ENCODE measurements at places on chromosomes 7 and 10.

DNA sequence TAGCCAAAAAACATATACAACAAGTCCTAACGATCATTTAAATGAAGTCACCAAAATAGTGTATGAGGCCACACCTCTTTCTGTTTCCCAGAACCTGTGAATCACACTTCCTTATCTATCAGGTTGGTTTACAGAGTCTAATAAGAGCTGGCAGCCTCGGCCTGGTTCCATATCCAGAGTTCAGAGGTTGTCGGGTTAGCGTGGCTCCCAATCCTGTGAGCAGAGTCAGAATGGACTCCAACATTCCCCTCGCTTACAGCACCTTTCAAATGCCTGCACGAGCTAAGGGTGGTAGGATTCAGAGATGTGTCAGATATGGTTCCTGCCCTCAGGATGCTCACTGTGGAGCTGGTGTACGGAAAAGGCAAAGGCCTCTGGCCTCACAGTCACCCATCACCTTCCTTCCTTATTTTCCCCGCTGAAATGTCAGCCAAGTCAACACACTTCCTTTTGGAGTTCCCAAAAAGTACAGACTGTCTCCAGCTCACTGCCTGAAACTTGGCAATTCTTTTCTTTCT is 6.0 kb downstream of the IL15RA start:
- DNase-seq = peak; percentile 56

DNA sequence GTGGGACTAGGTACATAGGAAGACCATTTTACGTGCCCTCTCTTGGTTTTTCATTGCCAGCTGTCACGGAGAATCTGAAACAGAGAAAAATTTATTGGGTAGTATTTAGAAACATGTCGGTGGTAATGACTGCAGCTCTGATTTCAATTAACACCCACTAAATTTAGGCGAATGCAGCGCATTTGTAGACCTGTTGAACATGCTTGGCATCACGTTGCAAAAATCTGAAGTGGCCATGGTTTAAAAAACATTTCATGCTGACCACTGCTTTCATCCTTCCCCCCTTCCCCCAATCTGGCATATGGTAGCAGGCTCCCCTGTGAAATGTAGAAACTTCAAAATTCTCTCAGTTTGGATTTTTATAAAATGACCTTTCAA is 34.0 kb downstream of the LRMDA start:
- no peak for DNase-seq

DNA sequence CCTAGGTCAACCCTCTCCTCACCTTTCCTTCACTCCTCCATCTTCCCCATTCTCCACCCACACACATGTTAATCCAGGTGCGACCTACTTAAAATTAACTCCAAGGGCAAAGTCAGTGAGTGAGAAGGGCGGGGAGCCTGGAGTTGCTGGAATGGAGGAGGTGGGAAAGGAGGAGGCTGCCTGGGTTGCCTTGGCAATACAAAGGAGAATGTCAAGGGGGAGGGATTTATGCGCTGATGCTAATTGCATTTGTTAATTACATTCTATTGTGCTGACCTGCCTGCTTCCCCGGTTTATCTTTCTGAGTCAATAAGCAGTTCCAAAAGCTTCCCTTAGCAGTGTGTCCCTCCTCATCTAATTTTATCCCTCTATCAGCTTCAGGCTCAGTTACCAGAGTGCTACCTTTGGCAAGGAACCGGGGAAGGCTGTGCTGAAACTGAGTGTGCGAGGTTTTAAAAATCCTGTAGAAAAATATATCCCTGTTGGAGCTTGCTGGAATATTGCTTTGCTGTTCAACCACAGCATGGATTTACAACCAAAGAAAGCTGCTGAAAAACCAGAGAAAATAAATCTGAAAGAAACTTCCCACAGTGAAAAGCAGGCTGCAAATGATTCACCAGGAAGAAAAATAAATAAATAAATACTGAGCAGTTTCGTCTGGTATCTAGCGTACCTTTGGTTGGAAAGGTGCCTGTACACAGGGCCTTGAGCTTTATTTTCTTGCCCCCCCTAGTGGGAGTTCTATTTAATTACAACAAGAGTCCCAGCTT is 113.2 kb upstream of the DGKB start:
- peak; percentile 14 for DNase-seq

DNA sequence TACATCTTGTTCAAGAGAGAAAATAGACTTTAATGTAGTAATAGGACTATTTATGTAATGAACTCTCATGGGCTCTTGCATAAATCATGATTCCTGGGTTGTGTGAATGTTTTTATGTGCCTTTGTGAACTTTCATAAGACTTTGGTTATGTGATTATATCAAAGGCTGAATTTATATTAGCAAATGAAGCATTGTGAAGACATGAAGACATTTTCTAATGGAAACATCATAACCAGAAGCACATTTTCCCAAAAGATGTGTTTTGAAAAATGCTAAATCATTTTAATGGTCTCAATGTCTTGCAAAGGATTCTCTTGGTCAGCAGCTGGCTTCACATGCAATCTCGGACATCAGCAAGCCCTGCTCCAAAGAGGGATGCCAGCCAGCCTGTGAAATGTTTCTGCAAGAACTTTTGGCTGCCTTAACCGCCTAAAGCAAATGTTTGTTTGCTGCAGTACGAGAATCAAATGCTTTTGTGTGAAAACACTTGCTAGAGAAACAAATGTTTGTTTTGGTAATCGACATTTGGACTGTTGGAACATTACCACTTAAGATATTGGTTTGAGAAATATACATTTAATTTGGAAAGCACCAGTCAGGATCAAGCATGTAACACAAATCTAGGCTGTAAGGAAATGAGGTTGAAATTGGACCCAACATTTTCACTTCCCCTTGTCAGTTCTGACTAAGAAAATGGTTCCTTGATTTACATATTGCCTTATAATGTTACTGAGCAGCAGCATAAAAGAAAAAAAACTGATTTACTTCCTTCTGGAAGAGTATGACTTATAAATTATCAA is 102.1 kb downstream of the RTKN2 start:
- peak; percentile 80 for DNase-seq

DNA sequence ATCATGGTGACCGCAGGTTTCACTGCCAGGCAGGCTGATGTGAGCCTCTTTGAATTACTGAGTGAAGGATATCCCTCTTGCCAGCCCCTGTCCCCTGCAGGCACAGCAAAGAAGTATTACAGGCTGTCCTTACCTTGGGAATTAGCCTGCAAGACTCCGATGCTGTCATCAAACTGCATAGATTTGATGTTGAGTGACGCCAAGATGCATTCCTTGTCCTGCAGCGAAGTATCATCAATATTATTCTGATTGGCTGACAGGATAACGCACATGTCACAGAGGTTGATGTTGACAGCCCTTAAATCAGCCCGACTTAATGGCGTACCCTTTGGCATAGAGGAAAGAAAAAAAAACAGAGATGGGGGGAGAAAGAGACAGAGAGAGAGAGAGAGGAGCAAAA is 693.0 kb downstream of the KCNMA1 start:
- no peak for DNase-seq

DNA sequence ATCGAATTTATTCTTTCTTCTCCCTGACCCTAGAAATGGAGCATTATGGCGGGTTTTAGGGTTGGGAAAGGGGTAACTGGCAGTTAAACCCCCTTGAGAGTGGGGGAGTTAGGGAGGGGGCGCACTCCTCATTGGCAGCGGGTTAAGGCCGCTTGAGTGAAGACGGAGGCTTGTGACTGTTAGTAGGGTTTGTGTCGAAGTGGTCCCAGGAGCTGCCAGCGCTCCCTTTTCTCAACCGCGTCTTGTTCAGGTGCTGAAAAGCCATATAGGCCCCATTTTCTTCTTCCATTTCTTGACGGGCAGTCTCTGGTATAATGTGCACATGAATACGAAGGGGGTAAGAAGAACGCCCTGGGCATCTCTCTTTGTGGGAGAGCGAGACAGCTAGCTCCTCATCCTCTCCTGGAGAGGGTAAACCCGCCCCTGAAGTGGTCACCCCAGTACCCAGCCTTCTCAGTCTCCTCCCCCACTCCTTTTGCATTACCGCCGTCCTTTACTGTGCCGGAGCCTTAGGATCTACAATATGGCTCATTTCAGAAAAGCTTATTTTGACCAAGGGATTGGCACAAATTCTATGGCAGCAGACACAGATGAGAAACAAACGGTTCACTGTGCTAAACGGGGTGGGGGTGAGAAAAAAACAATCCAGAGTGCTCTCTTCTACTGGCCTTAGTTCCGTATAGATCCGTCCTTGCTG is 836 bp downstream of the KMT2E start:
- peak; percentile 42 for DNase-seq

DNA sequence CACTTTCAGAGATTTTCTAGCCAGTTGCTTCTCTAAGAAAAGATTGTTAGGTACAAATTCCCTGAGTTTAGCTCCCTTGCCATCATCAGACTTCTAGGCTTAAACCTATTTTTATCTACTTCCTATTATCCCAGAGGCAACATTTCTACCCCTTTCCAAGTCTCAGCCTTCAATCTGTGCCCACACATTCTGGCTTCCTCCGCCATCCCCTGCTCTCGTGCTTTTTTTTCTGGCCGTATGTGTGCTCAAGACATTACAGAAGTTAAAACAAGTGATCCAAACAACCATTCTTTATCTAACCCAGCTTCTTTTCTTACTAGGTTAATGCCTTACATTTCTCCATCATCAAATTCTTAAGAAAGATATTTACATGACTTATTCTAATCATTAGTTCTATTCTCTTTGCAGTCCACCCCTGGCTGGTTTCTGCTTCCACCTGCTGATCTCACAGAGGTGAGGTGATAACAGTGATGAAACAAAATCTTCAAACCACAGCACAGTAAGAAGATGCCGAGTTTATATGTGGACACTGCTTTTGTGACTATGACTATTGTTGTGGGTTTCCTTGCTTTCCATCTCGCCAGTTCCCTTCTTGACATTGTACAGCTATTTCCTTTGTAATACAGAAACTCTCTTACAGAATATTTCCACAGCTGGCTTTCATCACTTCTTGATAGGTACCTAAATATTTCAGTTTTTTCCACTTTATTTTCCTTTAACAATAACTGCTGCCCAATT is 18.3 kb upstream of the CDK6 start:
- DNase-seq = no peak

- DNase-seq = no peak
Measured at GRCh38 chr7:103577059-103577458, 131.1 kb upstream of the SLC26A5 start.

GRCh38 chr7:45680776-45681175 is 106.6 kb downstream of the ADCY1 start:
- DNase-seq = no peak

- no peak for DNase-seq
Measured at GRCh38 chr7:132347858-132348257, 228.4 kb downstream of the PLXNA4 start.

GRCh38 chr10:474946-475345 is 214.5 kb downstream of the DIP2C start:
- no peak for DNase-seq

DNA sequence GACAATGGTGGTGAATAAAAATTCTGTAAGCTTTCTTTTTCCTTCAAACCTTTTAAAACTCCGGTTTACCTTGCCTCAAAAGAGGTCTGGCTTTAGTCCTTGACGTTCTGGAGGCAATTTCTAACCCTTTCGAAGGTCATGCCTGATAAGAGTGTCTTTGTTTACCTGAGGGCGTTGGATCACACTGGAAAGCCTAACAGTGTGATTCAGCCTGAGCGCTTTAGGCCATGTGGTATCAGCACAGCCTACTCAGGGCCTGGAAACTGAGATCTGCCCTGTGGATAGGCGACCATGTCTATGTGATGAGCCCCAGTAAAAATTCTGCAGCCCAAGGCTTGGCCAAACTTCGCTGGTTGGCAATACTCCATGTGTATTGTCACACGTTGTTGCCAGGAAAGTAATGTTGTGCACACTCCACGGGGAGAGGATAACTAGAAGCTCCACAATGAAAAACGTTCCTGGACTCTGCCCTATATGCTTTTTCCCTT is 10.7 kb downstream of the CCDC6 start:
- no peak for DNase-seq

DNA sequence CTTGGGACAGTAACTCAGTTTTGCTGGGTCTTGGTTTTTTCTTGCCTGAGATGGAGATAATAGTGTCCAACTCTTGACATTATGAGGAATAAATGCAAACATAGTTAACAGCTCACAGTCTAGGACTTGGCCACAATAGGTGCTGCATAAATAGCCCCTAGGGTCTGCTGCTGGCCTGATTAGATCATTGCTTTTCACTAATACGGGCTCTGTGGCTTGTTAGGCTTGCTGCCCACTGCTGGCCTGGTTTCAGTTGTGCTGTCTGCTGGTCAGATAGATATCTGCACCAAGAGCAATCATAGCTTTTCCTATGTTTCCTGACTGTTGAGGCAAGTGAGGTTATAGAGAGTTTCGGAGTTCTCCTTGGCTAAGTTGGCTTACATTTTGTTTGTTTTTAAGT is 246.1 kb downstream of the DNAJB9 start:
- no peak for DNase-seq

GRCh38 chr7:80642871-80643270 is 4.4 kb downstream of the CD36 start:
- DNase-seq = no peak

DNA sequence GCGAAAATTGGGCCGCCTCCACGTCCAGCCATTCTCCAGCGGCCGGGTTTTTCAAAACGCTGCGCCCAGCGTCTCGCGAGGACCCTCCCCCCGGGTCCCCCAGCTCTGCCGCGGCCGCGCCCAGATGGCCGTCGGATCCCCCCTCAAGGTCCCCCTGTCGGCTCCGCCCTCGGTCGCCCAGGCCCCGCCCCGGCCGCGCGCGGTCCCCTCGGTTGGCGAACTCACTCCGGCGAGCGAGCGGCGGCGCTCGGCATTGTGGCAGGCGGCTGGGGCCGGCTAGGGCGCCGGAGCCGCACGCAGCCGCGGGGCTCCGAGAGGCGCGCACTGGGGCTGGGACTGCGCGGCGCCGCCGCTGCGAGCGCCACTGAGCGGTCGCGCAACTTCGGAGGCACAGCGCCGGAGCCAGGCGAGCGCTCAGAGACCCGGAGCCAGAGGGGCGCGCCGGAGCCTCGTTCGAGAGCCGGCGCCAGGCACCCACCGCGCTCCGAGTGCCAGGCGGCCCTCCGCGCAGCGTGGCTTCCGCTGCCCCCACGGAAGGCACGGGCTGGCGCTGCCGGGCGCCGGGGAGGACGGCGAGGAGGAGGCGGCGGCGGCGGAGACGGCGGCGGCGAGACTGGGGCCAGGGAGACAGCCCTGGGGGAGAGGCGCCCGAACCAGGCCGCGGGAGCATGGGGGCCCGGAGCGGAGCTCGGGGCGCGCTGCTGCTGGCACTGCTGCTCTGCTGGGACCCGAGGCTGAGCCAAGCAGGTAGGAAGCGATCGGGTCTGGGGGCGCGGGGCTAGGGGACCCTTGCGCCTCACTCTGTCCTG is at the start of gene UNC5B:
Gene UNC5B, plus strand, starts transcription at position 253 of the 809 bp plus-strand sequence. Its CDS starts 416 bp downstream, at position 669.
- DNase-seq = peak; percentile 97

DNA sequence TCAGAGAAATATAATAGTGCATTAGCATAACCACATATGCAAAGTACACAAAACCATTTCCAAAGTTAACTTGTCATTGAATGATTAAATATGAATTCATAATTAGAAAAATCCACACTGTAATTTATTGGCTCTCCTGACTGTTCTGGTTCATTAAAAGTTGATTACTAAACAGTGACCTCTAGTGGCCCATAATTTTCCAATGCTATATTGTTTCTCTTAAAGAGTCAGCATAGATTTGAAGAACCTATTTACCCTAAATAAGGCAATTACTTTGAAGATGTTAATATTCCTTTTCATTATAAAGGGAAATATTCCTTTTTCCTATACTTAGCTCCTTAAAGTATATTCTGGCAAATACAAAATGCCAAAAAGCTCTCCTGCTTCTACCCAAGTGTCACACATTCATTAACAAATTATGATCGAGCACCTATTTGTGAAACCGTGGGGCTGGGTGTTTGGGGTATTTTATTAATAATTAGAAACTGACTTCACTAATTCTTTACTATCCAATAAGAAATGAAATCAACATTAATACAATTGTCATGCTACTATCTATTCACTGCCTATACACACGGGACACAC is 86.2 kb downstream of the HIBADH start:
- DNase-seq = no peak

Data from right cardiac atrium (tissue), 5 donors.